ENCODE measurements at places on chromosomes 1 and 21.

GRCh38 chr1:228914700-228915099 lies 179.4 kb downstream of the RHOU start:
- no peak for DNase-seq

GRCh38 chr1:186286615-186287315 lies 88.3 kb downstream of the TPR start:
- DNase-seq: peak; percentile 37

DNA sequence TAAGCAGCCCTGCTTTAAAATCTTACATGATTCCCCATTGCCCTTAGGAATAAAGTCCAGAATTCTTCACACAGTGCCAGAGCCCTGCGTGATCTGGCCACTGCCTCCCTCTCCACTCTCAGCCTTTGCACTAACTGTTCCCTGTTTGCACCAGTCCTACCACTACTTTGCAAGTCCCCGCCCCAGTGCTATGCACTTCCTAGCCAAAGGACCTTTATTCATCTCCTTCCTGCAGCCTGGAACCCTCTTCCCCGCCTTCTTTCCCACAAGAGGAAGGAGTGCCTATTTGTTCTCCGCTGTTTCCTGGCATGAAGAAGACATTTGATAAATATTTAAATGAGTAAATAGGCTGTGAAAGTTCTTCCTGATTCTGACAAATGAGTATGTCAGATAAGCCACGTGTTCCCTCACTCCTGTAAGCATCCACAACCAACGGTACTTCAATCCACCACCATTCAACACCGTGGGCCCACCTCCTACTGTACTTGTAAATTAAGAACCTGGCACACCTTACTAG lies 23.9 kb downstream of the CAPN8 start:
- no peak for DNase-seq

DNA sequence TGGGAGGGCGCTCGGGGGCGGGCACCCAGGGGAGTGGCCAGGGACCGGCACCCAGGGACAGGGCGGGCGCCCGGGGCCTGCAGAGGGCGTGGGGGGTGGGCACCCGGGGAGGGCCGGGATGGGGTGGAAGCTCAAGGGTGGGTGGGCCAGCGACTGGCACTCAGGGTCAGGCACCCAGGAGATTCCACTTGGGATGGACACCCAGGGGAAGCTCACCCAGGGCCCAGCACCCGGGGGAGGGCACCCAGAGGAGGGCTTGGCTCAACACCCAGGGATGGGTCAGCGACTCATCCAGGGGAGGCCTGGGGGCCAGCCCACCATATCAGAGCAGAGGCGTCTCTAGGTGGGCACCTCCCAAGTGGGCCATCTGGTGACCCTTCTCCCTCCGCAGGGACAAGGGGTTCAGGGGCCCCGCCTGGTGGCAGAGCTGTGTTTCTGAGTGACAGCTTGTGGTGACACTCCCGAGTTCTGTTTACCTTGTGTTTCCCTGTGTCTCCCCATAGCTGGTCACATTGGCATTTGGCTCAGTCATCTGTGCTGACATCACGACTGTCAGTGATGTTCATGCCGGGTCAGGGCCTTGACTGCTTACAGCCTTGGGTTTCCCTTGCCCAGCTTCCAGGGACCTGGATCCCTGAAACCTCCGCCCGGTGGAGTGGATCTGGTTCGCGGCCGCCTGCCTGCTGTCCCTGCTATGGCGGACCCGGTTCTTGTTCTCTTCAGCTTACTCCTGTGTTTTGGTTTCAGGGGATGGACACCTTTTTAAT lies 749 bp downstream of the IBA57 start:
- DNase-seq: peak; percentile 71

- DNase-seq: peak; percentile 85
Measured at GRCh38 chr1:37945743-37946702, 830 bp downstream of the INPP5B start.

DNA sequence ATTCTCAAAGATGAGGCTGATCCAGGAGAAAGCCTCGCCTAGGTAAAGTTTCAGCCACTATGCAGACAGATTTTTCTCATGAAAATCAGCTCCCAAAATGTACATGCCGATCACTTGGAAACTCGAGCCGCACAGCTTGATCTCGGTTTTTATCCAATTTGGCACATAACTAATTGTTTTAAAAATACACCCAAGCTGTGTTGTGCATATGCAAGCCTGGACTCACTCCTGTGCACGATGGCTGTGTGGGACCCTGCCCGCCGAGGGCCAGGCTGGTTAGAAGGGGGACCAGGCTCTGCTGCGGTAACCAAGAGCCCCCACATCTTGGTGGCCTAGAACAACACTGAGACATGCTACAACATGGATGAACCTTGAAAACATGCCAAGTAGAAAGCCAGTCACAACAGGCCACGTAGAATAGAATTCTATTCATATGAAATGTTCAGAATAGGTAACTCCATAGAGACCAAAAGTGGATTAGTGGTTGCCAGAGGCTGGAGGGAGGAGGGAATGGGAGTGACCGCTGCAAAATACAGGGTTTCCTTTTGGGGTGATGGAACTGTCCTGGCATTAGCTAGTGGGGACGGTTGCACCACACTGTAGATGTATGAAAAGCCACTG lies 16.1 kb upstream of the LDLRAP1 start:
- DNase-seq: no peak

DNA sequence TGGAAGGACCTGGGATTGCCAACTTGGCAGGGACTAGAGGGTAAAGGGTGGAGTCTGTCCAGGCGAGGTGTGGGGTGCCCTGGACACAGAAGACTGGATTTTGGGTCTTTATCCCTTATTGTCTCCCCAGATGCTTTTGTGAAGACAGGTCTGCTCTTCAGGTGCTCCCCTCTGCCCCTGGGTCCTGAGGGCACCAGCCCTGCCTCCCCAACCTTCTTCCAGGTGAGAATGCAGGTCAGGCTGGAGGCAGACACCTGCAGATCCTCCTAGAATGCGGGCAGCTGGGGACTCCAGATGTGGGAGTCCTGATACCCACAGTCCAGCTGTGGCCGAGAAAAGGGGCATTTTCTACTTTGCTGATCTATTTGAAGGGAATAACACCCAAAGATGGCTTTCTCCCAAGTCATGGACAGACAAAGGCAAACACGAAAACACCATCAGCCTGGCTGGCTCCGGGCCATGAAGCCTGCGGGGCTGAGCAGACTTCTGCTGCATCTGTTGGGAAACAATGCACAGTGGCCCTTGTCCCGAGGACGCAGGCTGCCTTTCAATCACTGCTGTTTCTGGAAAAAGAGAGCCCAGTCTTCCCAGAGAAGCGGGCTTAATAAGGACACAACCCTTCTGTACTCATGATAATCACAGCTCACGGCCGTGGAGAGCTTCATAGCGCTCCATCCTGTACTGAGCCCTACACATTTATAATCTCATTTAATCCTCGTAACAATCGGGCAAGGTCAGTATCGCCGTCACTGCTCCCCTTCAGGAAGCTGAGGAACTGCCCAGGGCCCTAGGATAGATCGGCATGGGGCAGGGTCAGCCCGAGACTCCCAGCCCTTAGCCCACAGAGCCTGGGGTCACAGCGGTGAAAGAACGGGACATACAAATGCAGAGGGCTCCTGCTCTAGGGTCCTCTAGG lies 62.0 kb upstream of the ABCG1 start:
- no peak for DNase-seq

GRCh38 chr1:19044975-19045831 lies 88.7 kb upstream of the IFFO2 start:
- no peak for DNase-seq

DNA sequence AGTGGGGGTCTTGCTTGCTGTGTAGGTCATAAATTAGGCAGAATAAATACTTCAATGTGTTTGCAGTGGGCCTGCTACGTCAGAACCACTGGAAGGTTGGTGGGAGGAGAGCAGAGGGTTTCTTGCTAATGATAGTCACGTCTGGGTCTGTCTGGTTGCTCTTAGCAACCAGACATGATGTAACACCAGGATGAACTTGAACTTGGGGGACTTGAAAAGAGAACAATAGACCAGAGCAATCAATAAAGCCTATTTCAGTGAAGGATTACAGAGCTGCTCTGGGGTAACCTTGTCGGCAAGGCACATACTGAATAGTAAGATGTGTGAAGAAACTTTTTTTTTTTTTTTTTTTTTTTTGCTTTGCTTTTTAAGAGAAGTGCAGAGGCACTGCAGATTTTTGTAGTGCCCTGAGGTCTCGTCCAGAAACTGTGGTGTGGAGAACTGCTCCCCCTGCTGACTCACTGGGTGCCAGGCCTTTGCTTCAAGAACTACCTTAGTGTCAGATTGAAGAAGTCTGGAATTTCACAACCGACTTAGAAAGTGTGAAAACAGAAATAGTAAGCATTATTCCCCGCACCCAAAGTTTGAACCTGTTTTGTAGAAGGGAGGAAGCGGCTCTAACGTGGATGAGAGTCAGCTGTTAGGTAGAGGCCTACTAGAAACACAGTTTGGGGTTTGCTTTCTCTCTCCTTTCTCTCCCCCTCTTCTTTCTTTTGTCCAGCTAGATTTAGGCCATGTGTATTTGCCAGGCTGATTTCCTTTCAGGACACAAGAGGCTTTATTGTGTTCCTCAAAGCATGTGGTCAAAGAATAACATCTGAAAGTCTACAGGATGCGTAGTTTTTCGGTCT lies 271.6 kb downstream of the TM2D1 start:
- DNase-seq: peak; percentile 62

DNA sequence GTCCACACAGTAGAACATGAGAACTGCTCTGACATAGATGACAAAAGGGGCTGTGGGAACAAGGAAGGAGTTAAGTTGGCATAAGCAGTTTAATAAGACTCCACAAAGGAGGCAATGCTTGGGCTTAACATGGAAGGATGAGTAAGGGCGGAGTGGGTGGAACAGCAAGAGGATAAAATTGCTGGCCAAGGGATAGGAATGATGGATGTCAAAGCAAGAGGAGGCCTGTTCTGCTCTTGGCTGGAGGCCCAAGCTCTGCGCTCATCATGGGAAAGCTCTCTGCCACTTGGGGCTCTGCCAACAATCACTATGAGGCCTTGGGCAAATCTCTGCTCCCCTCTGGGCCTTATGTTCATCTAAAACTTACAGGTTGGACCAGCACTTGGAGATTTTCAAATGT lies 98.3 kb upstream of the CAMK1G start:
- peak; percentile 39 for DNase-seq

DNA sequence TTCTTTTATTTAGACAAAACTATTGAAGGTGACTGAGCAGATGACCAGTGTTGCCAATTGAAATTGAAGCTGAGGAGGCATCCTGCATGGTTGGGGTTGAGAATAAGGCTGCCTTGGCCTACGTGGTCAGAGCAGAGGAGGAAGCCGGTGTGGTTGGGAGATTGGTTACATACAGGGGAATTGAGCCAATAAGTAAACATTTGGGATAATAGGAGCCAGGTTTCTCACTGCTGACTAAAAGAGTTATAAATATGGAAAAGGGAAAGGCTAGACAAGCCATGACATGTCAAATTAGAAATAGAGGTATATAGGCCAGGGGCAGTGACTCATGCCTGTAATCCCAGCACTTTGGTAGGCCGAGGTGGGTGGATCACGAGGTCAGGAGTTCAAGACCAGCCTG lies 15.8 kb downstream of the SNX7 start:
- DNase-seq: peak; percentile 13

GRCh38 chr1:239997515-239998311 lies 94.0 kb upstream of the FMN2 start:
- peak; percentile 65 for DNase-seq

DNA sequence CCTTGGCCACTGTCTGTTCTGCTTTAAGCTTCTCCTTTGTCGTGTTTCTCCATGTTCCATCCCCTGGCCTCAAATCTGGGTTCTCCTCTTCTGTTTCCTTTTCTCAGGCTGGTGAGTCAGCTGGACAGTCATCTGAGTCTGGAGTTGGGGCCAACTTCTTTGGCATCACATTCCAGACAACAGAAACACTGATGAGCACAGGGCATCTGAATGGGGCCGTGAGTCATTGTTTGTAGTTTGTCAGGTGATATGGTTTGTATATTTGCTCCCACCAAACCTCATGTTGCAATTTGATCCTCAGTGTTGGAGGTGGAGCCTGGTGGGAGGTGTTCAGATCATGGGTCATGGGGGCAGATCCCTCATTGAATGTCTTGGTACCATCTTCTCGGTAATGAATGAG lies 14.3 kb upstream of the OLIG2 start:
- DNase-seq: peak; percentile 91

GRCh38 chr1:190303501-190303900 lies 174.2 kb downstream of the BRINP3 start:
- DNase-seq: no peak

- DNase-seq: no peak
Measured at GRCh38 chr1:186418503-186418902, 42.4 kb downstream of the PDC start.

DNA sequence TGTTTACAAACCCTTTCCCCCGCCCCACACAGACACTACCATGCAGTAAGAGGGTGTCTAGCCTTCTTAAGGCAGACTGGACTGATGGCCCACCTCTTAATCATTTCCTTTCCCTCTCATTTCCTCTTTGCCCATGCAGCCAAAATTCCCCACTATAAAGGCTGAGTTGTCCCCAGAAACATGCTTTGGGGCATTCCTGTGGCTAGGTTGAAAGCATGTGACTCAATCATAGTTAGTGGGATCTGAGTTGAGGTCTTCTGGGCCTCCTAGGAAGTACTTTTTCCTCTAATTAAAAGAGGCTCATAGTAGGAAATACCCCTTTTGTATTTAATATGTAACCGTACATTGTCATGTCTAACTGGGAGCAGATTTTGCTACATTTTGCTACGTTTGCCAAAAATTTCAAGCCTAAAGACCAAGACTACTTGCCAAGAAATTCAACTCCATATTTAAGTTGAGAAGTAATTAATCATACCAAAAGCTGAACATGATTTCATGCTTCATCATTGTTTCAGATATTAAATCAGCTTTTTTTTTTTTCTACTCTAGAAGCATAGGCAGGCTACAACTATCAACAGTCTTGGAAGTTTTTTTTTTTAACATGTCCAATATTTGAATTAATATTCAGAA lies 174.7 kb downstream of the ADGRL4 start:
- peak; percentile 98 for DNase-seq

DNA sequence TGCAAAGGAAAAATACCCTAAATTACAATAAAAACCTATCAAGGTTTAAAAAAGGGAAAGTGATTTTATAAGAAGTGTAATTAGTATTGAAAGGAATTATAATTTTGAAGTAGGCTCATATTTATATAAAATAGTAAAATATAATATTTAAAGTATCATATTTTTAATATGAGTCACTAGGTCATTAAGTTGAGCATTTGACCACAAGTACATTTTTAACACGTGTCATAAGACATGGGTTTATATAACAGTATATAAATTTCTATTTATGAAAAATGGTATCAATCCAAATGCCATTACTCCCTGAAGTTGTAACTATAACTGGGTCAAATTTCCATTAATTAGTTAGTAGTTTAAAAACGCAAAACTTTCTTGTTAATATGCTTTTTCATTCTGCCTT lies 365.9 kb downstream of the COL11A1 start:
- peak; percentile 56 for DNase-seq

GRCh38 chr1:113217447-113218208 lies 144.6 kb downstream of the LRIG2 start:
- DNase-seq: no peak

GRCh38 chr1:222772996-222773379 lies 36.0 kb downstream of the FAM177B start:
- no peak for DNase-seq

- no peak for DNase-seq
Measured at GRCh38 chr1:55869065-55869464, 653.9 kb upstream of the USP24 start.

All from ELR (cell line).